Activated CD4-positive, alpha-beta T cell treated with anti-CD3 and anti-CD28 coated beads for 1 hour (primary cell): ENCODE measurements at places on chromosomes 12 and 14.

DNA sequence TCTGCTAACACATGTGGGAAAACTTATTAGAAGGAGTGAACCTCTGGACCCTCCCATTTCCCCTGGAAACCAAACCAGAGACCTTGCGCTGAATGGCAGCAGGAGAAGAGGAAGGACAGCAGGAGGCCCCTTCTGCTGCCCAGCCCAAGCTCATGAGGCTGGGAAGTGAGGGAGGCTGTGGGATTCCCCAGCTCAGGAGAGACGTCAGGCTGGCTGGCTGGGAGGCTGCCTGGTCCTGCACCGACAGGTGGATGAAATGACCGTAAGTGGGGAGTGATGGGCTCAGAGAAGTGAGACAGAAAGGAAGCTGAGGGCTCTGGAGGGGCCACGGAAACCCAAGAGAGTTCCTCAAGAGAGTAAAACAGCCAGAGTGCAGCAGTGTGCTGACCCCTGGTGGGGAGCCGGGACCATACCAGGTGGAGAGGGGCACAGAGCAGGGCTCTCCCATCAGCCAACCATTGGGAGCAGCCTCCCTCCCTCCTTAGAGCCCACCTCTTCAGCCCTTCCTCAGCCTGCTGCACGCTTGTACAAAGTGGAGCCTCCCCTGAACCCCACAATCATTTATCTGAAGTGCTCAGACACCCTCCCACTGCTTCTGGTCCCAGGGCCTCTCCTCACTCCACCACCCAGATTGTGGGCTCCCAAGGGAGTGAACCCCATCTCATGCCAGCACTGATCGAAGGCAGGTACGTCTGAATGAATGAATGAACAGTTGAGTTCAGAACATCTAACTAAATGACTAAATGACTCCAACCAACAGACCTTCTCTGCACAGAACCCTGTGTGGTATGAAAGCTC lies 14.0 kb downstream of the TAMALIN start:
- DNase-seq: peak; percentile 51

GRCh38 chr14:99983251-99984015 lies 81.8 kb upstream of the EVL start:
- DNase-seq: no peak

GRCh38 chr12:65634061-65634460 lies 190.2 kb upstream of the HMGA2 start:
- DNase-seq: no peak

DNA sequence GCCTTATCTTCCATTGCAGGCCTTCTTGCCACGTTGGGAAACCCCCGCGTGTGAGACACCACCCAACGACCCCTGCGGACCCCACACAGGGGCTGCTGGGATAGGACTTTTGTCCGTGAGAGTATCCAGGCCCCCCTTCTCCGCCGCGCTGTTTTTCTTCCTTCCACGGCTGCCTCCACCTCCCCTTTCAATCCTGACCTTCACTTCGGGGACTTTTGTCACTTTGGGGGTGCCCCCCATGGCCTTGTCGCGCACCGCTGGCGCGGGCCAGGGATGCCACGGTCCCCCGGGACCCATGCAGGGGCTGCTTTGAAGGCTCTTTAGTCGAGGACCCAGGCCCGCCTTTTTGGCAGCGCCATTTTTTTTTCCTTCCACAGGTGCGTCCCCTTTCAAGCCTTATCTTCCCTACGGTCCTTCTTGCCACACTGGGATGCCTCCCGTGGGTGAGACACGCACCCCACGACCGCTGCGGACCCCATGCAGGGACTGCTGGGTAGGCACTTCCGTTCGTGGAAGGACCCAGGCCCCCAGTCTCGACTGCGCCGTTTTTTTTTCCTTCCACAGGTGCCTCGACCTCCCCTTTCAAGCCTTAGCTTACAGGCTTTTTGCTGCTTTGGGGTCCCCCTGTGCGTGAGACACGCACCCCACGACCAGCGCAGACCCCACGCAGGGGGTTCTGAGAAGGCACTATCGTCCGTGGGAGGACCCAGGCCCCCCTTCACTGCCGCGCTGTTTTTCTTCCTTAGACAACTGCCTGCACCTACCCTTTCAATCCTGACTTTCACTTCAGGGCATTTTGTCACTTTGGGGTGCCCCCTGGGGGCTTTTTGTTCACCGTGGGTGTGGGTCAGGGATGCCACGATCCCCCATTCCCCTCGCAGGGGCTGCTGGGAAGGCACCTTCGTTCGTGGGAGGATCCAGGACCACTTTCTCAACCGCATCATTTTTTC lies 267.4 kb downstream of the ALG10 start:
- no peak for DNase-seq

GRCh38 chr12:45227316-45228067 lies 11.6 kb downstream of the ANO6 start:
- DNase-seq: no peak

- no peak for DNase-seq
These were observed 47.4 kb downstream of the SMIM41 start for GRCh38 chr12:52126605-52127578.

GRCh38 chr12:82862876-82863649 lies 176.4 kb downstream of the TMTC2 start:
- DNase-seq: no peak

DNA sequence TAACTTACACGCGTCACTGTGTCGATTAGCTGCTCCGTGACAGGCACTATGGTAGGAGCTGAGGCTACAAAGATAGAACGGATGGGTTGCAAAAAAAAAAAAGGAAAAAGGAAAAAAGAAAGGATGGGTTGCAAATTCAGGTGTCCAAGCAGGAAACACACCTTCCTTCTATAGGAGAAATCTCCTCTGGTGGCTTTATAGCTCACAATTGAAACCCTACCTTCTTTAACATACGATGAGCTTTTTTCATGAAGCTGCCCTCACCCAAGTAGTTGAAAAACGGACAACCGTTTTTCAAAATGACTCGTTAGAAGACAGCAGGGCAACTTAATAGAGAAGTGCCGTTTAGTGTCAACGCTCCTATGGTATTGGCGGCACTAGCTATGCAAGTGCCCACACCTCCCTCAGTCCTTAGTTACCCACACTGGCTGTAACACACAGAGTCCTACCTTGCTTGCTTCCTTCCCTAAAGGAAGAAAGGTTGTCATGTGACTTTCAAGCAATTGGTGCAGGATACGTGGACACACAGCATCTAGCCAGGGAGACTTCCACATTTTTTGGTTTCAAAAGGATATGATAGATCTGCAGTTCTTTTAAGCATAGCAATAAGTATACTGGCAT lies 682 bp upstream of the TRIP11 start:
- no peak for DNase-seq

DNA sequence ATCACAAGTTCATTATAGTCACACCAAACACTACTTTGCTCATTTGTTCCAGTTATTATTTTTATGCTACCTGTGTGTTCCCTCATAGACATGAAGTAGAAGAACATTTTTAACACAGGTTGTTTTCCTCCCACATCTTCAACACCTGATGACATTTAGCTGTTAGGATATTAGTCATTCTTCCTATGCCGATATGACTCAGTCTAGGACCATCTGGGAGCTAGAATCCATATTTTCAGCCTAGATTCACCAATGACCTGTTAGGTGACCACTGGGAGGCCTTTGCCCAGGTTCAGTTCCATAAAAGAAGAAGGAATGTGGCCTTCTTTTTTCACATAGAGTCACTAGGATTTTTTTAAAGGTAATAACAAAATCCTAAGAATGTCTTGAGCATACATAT lies 222.8 kb downstream of the C12orf42 start:
- no peak for DNase-seq

GRCh38 chr12:23751641-23752040 lies 197.8 kb downstream of the SOX5 start:
- no peak for DNase-seq

DNA sequence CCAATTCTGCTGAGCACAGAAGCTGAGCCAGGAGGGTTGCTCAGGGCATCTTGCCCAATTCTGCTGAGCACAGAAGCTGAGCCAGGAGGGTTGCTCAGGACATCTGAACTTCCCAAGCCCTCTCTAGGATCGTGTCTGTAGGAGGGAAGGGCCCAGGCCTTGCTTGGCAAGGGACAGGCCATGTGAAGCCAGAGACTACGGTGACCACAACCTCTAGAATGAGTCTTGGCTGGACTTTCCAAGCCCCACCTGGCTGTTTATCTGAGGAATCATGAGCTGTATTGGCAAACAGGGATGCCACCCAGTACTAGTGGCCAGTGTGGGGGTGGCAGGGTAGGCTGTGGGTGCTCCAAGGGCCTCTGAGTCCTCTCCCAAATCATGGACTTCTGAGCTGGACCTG lies 7.7 kb upstream of the SERPINA6 start:
- no peak for DNase-seq

DNA sequence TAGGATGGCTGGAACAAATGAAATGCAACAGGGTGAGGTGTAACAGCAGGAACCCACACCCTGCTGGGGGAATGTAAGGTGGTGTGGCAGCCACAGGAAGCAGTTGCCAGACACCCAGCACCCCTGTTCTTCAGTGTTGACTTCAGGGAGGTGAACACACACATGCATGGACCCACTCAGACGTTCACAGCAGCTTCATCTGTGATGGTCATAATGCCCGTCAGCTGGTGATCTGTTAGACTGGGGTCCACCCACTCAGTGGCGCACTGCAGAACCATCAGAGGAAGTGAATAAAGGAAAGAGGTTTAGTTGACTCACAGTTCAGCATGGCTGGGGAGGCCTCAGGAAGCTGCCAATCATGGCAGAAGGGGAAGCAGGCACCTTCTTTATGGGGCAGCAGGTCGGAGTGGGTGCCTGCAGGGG lies 22.7 kb upstream of the TEX22 start:
- DNase-seq: no peak

- DNase-seq: no peak
These were observed 459.0 kb upstream of the ATP2B1 start for GRCh38 chr12:90167518-90168208.

DNA sequence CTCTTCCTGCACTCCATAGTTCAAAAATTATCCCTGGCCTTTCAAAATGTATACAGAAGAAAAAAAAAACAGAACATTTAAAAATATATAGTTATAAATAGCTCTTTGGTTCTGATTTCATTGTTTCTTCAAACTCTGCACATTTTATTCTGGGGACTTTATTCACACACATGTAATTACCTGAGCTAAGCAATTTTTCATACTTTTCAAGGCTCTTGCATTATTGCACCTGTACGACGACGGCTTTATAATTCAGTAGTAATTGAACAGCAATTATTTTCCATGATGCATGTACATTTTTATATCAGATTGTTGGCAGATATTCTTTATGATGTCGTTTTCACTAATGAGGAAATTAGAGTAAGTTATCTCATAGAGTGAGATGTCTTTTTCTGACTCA lies 13.5 kb upstream of the SLC15A5 start:
- no peak for DNase-seq
